ENCODE measurements at places on chromosomes 3 and 15.

- H3K36me3 ChIP-seq: no peaks in the 10 kb centered on the region
- DNase-seq: no peak
- H3K4me3 ChIP-seq: no peak overlapping the region
- no peak overlapping the region for H3K27ac ChIP-seq
- H3K4me1 ChIP-seq: no peaks in the 10 kb centered on the region
Measured at GRCh38 chr3:79161941-79162340, 605.9 kb downstream of the ROBO1 start.

DNA sequence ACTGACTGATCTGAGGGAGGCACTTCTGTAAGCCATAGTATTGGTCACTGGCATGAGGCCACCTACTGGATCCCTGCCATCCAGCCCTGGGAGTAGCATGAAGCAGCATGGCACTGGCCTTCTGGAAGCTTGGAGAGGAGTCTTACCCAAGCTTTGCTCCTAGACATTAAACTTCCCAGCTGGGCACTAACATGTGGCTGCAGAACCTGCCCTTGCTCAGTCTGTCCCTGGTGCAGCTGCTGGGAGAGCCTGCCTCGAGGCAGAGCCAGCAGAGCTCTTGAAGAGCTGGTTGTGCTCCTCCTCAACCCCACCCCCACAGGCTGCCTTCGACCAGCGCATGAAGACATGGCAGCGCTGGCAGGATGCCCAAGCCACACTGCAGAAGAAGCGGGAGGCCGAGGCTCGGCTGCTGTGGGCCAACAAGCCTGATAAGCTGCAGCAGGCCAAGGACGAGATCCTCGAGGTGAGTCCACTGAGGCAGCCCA is 17.1 kb upstream of the SNX22 start:
- H3K27ac ChIP-seq: peak overlapping the region; percentile 28
- no peaks in the 10 kb centered on the region for H3K4me1 ChIP-seq
- H3K36me3 ChIP-seq: peaks cover 66% of the 10 kb centered on the region
- no peak overlapping the region for H3K4me3 ChIP-seq
- no peaks in the 10 kb centered on the region for H3K27me3 ChIP-seq
- peak; percentile 61 for DNase-seq

- no peaks in the 10 kb centered on the region for H3K27me3 ChIP-seq
- no peak overlapping the region for H3K4me3 ChIP-seq
- no peaks in the 10 kb centered on the region for H3K36me3 ChIP-seq
Measured at GRCh38 chr3:82802501-82802900, 1041.1 kb upstream of the GBE1 start.

GRCh38 chr3:72451841-72452240 is 396.4 kb downstream of the SHQ1 start:
- H3K27me3 ChIP-seq: peaks cover 9% of the 10 kb centered on the region
- no peaks in the 10 kb centered on the region for H3K4me1 ChIP-seq
- no peak overlapping the region for H3K27ac ChIP-seq
- no peak for DNase-seq
- no peak overlapping the region for H3K4me3 ChIP-seq
- H3K36me3 ChIP-seq: no peaks in the 10 kb centered on the region

GRCh38 chr15:34942363-34942762 is 27.2 kb downstream of the AQR start:
- H3K4me1 ChIP-seq: peaks cover 6% of the 10 kb centered on the region
- DNase-seq: peak; percentile 83
- H3K27me3 ChIP-seq: no peaks in the 10 kb centered on the region

DNA sequence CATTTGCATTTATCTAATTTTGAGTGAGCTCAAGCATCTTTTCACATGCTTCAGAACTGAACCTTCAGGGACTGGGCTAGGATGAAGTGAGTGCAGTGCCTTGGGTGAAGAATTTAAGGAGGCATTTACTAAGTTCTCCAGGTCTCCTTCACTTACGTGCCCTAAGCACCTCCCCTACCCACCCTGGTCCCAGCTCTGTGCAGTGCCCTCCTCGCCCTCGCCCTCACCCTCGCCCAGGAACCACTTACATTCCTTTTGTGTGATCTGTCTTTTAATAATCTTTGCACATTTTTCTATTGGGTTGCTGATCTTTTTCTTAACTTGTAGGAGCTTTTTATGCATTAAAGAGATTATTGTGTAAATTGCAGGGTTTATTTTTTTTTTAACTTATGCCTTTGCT is 322.6 kb downstream of the THSD4 start:
- no peaks in the 10 kb centered on the region for H3K27me3 ChIP-seq
- no peak overlapping the region for H3K27ac ChIP-seq
- H3K4me3 ChIP-seq: no peak overlapping the region
- no peaks in the 10 kb centered on the region for H3K36me3 ChIP-seq
- H3K4me1 ChIP-seq: peaks cover 1% of the 10 kb centered on the region

DNA sequence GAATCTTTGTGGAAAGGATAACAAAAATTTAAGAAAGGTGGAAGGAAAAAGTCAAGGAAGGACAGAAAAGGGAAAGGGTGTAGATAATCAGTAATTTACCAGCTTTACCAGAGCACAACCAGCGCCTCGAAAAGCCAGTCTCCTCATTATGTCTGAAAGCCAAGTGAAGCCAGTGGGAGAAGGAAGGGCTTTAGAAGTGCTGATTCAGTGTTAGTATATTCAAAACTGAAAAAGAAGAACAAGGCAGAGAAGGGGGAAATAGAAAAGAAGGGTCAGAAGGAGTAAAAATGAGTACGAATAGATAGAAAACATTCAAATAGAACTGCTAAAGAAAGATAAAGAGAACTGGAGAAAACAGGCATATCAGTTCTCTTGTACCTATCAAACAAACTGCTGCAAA is 4.1 kb downstream of the PBRM1 start:
- H3K4me3 ChIP-seq: no peak overlapping the region
- no peak overlapping the region for H3K27ac ChIP-seq
- DNase-seq: no peak

DNA sequence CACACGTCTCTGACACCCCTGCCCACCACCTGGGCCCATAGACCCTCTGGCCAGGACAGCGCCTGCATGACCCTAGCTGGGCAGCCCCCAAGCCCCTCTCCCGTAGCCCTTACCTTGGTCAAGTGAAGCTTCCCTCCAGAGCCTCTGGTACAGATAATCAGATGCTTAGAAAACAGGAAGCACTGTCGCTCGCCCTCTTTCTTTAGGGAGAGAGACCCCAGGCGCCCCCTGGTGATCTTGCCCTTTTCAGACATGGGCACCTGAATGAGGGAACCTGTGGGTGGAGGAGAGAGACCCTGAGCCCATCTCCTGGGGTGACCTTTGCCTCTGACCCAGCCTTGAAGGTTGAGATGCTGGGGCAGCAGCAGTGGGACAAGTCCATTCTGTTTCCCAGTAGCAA is 65.4 kb downstream of the RASGRF1 start:
- H3K4me3 ChIP-seq: no peak overlapping the region
- DNase-seq: no peak
- no peaks in the 10 kb centered on the region for H3K4me1 ChIP-seq
- H3K36me3 ChIP-seq: no peaks in the 10 kb centered on the region

GRCh38 chr15:45550436-45550835 is 27.9 kb upstream of the SLC30A4 start:
- no peak overlapping the region for H3K27ac ChIP-seq
- DNase-seq: no peak
- no peaks in the 10 kb centered on the region for H3K27me3 ChIP-seq
- no peaks in the 10 kb centered on the region for H3K36me3 ChIP-seq
- H3K4me3 ChIP-seq: no peak overlapping the region

- no peak overlapping the region for H3K4me3 ChIP-seq
- no peak overlapping the region for H3K27ac ChIP-seq
- H3K36me3 ChIP-seq: no peaks in the 10 kb centered on the region
- no peak for DNase-seq
- no peaks in the 10 kb centered on the region for H3K4me1 ChIP-seq
Measured at GRCh38 chr3:46278816-46279672, 36.8 kb downstream of the CCR3 start.

DNA sequence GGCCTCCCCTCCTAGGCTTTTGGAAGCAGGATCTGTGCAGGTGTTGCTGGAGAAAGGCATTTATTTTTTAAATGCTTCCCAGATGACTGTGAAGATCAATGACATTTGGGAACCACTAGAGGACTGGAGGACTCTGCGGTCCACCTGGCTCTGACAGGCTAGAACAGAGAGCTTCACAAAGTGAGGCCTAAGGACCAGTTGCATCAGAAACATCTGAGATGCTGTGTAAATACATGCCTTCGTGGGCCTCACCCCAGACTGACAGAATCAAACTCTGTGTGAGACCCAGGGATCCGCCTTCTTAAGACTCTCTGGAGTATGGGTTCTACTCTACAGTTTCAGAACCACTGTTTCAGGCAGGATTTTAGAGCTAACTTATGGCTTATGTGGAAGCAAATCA is 105.0 kb upstream of the ICE2 start:
- H3K27me3 ChIP-seq: peaks cover 2% of the 10 kb centered on the region
- H3K27ac ChIP-seq: no peak overlapping the region
- DNase-seq: no peak
- no peaks in the 10 kb centered on the region for H3K36me3 ChIP-seq
- no peak overlapping the region for H3K4me3 ChIP-seq

DNA sequence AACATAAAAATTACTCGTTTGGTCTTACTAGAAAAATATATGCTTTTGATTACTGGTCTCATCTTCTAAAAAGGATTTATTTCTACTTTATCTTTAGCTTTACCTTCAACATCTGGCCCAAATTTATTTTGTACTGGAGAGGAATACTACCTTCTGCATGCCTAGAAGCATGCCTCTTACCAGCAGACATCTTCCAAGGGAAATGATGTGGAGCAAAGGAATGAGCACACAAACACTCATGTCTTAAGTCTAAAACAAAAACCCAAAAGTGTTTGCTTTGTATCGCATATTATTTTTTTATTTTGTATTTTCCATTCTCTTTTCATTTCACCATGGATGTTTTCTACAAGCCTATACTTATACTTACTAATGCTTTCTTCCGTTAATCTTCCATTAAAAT is 304.6 kb upstream of the KCNMB2 start:
- no peaks in the 10 kb centered on the region for H3K4me1 ChIP-seq
- no peak overlapping the region for H3K27ac ChIP-seq
- no peaks in the 10 kb centered on the region for H3K36me3 ChIP-seq
- DNase-seq: no peak

- no peak overlapping the region for H3K4me3 ChIP-seq
- peaks cover 5% of the 10 kb centered on the region for H3K4me1 ChIP-seq
- no peaks in the 10 kb centered on the region for H3K27me3 ChIP-seq
Measured at GRCh38 chr15:67524235-67524634, 3.3 kb downstream of the C15orf61 start.

DNA sequence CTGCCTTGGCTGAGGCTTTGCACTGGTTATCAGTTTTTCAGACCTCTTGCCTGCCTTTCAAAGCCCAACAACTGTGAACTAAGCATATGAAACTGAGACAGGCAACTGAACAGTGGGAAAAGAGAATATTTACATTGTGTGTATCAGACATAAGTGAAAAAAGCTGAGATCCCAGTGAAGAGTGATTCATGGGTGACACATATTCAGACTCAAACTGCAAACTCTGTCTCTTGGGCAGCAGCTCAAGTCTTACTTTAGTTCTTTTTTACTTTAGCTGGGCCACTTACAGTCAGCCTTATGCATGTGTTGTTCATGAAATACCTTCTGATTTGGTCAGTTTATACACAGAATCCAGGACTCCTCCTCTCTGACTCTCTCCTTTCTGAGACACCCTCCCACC is 19.2 kb downstream of the SUCLG2 start:
- no peaks in the 10 kb centered on the region for H3K4me1 ChIP-seq
- H3K27ac ChIP-seq: no peak overlapping the region
- no peaks in the 10 kb centered on the region for H3K27me3 ChIP-seq

- H3K4me1 ChIP-seq: peaks cover 27% of the 10 kb centered on the region
- no peak overlapping the region for H3K27ac ChIP-seq
- DNase-seq: no peak
Measured at GRCh38 chr3:65588884-65589283, 449.8 kb downstream of the MAGI1 start.

DNA sequence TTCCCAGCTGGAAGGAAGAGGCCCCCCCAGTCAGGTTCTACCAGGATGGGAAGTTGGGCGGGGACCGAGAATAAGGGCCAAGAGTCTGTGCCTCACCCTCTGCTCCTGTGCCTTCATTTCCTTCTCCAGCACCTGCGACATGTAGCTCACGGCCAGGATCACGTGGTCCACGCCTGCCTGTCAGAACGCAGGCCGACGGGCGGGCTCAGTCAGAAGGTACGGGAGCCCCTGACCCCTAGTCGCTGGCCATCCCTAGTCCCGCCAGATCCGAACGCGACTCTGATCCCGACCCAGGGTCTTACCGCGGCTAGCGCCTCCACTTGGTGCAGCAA is 489 bp downstream of the GMPPB start:
- no peaks in the 10 kb centered on the region for H3K27me3 ChIP-seq
- peak overlapping the region; percentile 90 for H3K4me3 ChIP-seq
- peak; percentile 51 for DNase-seq
- H3K4me1 ChIP-seq: no peaks in the 10 kb centered on the region

DNA sequence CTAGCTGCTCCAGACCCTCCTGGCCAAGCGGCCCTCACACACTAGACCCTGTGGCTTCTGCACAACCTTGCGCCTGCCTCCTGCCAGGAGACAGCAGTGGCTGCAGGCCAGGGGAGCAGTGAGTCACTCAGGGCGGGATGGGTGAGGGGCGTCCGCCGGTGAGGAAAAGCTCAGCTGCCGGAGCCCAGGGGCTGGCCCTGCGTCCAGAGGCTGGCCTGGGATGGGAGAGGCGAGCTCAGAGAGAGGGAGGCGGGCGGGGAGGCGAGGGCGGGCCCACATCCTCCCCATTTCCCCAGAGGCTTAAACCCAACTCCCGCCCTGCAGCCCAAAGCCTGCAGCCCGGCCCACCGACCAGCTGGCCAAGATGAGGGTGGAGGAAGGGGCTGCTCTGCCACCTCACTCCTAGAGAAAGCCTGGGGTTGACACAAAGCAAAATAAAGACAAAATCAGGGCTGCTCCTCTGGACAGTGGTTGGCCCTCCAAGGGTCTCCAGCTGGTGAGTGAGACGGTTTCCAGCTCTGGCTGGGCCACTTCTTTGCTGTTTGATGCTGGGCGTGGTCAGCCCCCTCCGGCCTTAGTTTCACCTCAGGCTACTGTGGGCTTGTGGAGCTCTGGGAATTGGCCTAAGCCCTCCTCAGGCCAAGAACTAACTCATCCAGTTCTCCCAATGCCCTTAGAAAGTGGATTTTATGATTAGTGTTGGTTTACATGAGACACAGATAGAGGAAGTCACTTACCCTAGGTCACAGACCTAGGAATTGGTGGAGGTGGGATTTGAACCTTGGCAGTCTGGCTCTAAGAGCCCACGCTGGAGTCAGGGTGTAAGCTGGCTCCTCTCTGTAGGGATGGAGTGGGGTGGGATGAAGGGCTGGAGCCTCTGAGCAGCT is 50.6 kb downstream of the IQSEC1 start:
- peak; percentile 70 for DNase-seq
- H3K27me3 ChIP-seq: no peaks in the 10 kb centered on the region
- no peak overlapping the region for H3K27ac ChIP-seq
- H3K4me3 ChIP-seq: no peak overlapping the region
- no peaks in the 10 kb centered on the region for H3K36me3 ChIP-seq

- no peak overlapping the region for H3K27ac ChIP-seq
- H3K27me3 ChIP-seq: no peaks in the 10 kb centered on the region
- peak; percentile 60 for DNase-seq
- no peak overlapping the region for H3K4me3 ChIP-seq
- H3K36me3 ChIP-seq: no peaks in the 10 kb centered on the region
Measured at GRCh38 chr15:67685008-67685599, 140.2 kb upstream of the SKOR1 start.

- no peaks in the 10 kb centered on the region for H3K36me3 ChIP-seq
- no peak overlapping the region for H3K4me3 ChIP-seq
- no peaks in the 10 kb centered on the region for H3K4me1 ChIP-seq
- DNase-seq: no peak
- H3K27ac ChIP-seq: no peak overlapping the region
- H3K27me3 ChIP-seq: no peaks in the 10 kb centered on the region
Measured at GRCh38 chr3:122312826-122313225, 12.2 kb upstream of the CSTA start.
